ENCODE measurements at places on chromosomes 11 and 22.

GRCh38 chr22:19204640-19205039 is 26.1 kb upstream of the SLC25A1 start:
- DNase-seq: no peak

- no peak for DNase-seq
Measured at GRCh38 chr11:65786008-65786785, 666 bp upstream of the OVOL1 start.

- DNase-seq: no peak
Measured at GRCh38 chr11:67647471-67647870, 3.1 kb downstream of the ACY3 start.

GRCh38 chr11:78901831-78902230 is 327.2 kb upstream of the NARS2 start:
- no peak for DNase-seq

DNA sequence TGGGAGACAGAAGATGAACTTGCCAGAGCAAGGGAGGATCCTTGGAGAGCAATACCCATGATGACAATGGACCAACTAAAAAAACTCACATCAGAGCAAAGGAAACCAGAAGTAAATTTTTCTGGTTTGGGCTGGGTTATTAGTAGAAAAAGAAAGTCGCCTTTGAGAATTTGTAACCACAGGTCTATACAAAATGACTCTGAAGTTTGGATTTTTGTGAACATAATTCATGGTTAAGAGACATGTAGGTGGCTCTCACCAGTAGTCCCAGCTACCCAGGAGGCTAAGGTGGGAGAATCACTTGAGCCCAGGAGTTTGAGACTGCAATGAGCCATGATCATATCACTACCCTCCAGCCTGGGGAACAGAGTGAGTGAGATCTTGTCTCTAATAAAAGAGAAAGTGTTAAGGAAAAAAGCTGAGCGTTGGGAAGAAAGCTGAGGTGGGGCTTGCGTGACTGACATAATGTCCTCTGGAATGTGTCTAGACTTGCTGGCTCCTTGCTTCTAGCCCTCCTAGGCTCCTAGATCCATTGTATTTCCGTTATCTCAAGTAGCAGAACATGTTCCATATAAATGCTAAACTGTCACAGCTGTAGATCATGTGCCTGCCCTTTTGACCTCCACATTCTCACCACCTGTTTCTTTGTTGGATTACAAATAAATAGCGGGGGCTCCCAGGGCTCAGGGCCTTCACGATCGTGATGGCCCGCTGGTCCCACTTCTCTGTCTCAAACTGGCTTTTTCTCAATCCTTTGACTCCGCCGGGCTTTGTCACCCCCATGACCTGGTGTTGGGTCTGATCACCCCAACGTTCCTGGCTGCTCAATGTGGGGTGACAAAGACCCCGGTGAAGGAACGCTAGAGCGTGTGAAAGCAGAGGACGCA is 56.2 kb upstream of the SC5D start:
- no peak for DNase-seq

DNA sequence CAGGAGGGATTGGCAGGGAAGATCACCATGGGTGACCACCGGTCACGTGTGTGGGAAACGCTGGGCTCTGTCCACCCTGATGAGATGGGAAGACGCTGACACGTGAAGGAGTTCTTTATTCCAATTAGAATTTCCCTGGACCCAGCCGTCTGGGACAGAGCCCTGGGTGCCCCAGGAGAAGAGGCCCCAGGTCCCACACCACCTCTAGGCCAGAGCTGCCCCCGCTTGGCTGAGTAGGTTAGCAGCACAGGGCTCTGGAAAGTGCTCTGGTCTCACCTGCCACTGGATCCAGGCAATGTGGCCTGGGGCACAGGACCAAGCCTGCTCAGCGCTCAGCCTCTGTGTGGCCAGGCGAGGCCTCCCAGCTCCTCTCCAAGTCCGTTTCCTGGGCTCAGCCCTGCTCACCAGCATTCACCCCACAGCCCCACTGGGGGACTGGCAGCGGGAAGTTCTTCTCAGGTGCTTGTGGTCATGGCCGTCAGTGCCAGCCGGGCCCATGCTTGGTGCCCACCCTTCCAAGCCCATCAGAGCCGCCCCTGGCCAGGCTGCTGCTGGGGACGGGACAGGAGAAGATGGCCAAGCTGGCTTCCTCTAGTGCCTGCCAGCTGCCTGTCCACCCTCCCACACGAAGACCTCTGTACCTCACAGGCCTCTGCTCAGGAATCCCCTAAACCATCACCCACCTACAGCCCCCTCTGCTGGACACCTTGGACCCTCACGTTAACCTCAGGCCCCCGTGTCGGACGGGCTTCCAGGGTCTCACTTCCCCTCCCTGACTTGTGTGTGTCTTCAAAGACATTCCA is 62.5 kb upstream of the FGF3 start:
- no peak for DNase-seq

- no peak for DNase-seq
Measured at GRCh38 chr11:93570759-93571413, 27.7 kb upstream of the SMCO4 start.

GRCh38 chr11:74269161-74269811 is 42.2 kb downstream of the P4HA3 start:
- no peak for DNase-seq

DNA sequence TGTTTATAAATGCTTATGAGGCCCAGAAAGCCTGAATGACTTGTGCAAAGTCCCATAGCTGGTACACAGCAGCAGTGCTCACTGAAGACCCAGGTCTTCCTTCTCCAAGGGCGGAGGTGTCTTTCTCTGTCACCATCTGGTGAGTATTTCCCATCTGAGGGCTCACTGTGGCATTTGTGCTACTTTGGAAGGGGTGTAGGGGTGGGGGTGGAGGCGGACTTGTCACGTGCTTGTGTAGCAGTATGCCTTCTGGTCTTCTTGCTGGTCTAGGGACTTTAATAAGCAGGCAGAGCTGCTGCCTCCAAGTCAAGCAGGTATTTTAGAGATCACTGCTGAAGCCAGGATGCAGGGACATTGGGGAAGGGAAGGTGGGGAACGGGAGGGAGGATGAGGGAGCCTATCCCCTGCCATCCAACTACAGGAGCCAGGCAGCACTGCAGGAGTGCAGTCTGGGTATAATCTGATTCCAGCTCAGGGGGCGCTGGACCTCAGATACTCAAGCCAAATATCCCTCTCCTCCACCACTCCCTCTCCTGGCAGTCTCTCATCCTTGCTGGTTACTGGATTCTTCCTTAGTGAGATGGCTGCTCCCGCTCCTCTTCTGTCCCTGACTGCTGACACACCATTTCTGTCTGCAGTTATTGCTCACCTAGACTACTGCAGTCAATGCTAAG is 3.4 kb downstream of the ABCC8 start:
- DNase-seq: no peak

DNA sequence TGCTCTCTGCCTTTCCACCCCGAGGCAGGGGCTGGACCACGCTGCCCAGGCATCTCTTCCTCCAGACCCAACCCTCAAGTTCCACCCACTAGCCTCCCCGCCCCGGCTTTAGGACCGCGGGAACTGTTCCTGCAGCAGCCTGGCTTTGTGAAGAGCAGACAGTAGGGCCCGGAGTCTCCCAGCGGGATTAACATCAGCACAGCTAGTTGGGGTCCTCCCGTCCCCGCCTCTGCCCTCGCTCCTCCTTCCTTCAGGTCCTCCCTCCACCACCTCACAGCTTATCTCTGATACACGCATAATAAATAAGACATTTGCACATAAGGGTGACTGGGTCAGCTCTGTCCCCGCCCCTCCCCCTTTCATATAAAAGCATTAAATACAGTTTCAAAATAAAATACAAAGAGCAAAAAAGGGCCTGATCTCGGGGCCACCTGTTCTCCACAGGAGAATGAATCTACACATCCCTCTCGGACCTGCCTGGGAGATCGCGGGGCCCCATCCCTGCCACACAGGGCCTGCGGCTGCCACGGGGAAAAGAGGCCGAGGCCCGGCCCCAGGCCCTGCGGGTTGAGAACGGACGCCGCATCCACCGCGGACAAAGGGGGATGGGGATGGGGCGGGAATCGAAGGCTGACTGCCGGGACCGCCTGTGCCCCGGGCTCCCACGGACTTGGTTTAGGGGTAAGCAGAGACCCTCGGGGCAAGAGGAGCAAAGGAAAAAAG is 6.5 kb downstream of the ZFTA start:
- no peak for DNase-seq

- DNase-seq: no peak
Measured at GRCh38 chr11:69368119-69368880, 74.3 kb downstream of the MYEOV start.

DNA sequence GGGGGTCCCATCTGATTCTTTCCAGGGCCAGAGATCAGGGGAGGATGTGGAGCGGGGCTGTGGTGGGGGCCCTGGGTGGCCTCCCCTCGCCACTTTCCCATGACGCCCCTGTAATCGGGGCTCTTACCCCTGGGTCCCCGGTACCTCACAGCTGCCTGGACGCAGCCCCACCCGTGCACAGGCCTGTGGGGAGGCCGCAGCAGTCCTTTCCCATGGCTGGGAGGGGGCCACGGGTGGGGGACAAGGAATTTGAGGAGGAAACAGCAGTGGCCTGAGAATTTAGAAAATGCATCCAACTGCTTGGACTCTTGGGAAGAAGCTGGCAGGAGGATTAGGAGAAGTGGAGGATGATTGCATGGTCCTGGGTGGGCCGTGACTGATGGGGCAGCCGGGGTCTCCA is 18.0 kb downstream of the H19 start:
- DNase-seq: no peak

GRCh38 chr22:50302041-50302541 is 5.4 kb downstream of the PLXNB2 start:
- no peak for DNase-seq

DNA sequence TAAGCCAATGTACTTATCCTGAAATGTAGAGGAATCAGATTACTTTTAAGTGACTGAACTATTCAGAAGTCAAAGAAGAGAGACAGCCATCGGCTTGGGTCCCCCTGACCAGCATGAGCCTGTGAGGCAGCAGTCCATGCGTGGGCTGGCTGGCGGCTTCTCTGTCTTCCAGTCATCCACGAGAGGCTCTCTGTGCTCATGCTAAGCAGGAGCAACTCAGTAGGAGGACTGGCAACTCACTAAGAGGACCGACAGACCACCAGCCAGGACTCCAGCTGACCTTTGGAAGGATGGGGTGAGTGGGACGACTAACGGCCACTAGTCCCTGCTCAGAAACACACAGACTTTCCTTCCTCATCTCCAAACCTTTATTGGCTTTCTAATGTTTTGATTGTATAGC is 43.6 kb downstream of the ARFGAP3 start:
- no peak for DNase-seq

DNA sequence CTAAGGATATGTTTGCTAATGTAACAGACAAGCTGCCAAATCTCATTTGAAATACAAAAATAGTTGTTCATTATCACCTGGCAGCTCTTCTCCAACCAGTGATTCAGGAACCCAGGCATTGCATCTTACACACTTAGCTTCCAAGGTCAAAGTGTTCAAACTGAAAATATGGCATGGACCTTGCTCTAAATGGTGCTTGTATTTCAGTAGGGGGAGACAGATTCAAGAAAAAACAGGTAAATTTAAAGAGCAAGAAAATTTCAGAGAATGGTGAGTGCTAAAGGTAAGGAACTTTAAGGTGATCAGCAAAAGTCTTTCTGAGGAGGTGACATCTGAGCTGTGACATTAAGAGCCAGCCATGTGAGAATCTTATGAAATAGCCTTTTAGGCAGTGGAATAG is 82.8 kb upstream of the E2F8 start:
- DNase-seq: no peak

GRCh38 chr11:35424157-35424940 is 5.0 kb upstream of the SLC1A2 start:
- no peak for DNase-seq

- peak; percentile 86 for DNase-seq
Measured at GRCh38 chr11:111918390-111919256, at the start of gene C11orf52. Gene C11orf52 (plus strand): TSS chr11:111918913. CDS start chr11:111918973, 60 bp downstream.

DNA sequence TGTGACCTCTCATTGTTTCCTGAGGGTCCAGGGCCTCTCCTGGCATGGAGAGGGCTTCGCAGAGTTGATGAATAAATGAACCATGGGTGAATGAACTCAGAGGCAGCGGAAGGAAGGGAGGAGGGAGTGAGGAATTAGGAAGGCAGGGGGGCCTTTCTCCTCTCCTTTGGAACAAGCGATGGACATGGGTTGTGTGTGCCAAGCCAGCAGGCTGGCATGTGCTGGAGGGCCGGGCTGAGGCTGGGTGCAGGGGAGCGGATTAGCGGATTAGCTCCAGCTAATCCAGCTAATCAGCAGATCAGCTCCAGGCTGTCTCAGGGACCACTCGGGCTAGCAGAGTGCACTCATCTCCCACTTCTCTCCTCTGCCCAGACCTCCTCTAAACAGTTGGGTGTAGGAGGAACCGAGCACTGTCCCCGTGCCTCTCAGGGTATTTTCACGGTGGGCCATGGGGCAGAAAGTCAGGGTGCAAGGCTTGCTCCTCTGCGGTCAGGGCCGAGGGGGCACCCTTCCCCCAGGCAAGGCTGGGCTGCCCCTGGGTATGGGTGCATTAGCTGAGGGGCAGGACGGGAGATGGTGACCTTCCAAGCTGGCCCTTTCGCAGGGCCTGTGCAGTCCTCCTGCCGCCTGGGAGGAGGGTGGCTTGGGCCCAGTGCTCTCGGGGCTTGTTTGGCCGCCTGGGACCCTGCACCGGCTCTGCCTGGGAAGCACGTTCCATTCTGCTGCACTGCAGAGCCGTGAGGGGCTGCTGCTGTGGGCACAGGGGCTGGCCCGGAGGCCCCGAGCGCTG is 120.3 kb upstream of the B3GAT1 start:
- DNase-seq: no peak

DNA sequence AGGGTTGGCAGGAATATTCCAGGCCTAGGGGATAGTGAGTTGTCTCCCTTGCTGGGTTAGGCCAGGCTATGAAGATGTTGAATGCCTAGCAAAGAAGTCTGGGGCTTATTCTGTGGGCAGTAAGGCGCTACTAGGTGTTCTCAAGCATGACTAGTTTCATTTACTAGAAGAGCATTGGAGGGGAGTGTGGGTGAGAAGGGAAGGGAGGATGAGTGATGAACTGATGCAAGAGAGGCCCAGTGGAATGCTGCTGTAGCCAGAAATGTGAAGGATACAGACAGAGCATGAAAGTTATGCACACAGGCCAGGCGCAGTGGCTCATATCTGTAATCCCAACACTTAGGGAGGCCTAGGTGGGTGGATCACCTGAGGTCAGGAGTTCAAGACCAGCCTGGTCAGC is 33.5 kb downstream of the POU2F3 start:
- DNase-seq: no peak
